Ovary (tissue), 10 donors: ENCODE measurements at places on chromosomes 6 and 20.

GRCh38 chr6:39776581-39776980 is 15.6 kb upstream of the DAAM2 start:
- DNase-seq = no peak

DNA sequence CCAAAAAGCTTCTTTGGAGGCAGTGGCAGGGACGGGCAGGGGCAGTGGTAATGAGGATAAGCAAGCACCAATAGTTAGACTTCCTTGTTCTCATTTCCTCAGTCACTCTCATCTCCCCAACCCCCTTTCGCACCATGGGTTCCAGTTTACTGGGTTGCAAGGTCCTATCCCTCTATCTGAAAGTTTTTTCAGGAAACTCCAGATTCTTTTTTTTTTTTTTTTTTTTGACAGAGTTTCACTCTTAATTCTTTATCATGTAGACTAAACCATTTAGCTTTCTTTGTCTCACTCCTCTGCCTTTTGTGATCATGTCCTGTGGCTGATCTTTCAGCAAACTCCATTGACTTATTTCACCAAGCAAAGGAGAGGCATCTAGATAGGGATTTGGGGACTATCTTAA is 51.4 kb upstream of the GMDS start:
- no peak for DNase-seq

DNA sequence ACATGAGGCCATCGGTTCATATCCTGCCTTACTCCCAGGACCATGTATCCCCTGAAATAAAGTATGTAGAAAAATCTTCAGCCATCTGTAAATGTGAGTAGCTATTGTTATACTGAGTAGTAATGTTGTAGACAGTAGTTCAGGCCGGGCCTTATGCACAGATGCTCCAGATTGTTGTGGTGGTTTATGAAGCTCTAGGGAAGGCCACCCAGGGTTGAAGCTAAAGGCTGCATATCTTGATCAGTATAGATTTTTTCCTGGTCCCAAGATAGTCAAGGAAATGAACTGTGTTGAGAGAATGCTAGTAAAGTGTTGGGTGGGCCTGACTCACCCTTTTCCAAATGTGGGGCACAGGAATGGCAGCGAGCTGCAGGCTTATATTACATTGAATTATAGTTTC is 81.4 kb downstream of the FNDC1 start:
- no peak for DNase-seq

DNA sequence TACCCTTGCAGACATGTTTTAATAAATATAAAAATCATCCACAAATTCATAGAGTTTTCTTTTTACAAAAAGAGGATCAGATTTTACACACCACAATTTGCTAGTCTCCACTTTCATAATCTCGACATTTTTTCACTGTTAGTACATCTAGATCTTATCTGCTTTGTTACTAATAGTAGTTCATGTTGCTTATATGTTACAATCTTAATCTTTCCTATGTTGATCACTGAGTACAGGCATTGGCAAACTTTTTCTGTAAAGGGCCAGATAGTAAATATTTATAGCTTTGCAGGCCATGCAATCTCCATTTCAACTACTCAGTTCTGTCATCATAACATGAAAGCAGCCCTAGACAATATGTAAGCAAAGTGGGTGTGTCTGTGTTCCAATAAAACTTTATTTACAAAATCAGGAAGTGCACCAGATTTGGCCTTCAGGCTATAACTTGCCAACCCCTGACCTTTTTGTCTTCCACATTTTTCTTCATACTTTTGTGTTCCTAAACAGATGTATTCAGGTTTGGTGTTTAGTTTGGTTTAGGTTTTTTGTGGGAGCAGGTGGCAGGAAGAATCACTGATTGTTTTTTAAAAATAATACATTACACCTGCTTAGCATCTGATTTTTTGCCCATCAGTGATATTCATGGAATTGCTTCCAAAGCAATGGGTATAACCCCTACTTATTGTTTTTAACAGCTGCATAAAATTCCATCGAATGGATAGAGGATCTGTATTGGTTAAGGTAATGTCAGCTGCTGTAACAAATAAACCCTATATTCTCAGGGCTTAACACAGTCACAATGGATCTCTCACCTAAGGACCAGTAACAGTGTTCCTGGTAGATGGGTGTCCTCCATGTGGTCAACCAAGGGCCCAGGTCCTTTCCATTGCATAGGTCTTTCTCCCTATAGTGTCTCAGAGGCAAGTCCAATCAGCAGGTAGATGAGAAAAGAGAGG is 61.2 kb downstream of the EYA2 start:
- no peak for DNase-seq

DNA sequence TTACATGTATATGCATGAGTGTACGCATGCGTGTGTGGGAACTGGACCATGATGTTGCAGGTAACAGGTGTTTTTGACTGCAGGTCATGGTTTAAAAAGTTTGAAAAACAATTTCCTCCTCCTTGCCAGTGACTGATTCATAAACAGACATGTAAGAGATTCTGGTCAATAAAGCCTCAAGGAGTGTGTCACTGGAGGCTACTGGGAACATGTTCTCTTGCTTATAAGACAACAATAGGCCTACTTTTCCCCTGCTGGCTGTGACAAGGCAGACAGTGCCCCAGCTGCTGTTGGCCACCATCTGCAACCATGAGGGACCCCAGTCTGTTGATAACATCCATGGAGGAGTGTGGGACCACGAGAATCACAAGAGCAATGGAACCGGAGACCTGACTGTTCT is 12.7 kb downstream of the LEMD2 start:
- no peak for DNase-seq

GRCh38 chr6:169172456-169172855 is 81.2 kb downstream of the THBS2 start:
- no peak for DNase-seq

DNA sequence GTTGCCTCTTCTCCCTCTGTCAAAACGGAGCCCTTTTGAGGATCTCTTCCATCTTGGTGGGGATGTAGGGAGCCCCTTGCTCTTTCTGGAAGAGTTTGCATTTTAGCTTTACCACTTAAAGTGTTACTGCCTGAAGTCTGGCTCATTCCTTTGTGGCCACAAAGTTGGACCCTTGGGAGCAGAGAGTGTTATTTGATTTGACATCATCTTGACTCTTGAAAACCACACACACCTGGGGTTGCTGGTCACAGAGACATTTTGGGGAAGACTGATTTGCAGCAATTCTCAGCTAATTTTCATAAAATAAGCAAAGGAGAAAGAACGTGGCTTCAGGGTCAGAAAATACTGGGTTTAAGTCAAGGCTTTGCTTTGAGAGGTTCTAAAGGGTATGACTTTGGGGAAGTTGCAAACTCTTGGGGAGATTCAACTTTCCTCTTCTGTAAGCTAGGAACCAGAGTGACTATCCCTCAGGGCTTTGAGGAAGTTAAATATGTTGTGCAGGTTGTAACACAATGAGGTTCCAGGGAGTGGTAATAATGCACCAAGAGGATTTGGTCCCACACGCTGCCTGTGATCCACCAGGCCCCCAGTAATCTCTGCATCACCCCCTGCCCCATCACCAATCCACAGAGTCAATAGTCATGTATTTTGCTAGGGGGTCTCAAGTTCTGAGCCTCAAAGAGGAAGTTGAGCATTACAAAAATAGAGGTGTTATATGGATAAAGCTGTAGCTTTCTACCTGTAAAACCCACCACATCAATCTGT is 141.6 kb upstream of the SLC24A3 start:
- no peak for DNase-seq

DNA sequence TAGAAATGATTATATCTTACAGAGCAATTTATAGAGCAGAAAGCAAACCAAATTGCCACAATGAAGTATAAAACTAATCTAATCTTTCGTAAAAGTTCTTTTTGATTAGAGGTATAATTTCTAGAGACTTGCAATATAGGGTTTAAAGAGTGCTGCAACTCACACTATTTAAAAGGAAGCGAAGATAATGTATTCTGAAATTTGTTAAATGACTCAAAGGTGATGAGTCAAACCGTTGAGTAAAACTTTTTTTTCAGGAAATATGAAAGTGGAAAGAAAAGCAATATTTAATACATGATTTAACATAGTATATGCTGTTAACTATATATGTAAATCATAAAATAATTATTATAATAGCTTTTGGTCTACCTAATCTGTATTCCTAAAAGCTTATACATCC is 133.6 kb downstream of the SYNE1 start:
- DNase-seq = no peak

DNA sequence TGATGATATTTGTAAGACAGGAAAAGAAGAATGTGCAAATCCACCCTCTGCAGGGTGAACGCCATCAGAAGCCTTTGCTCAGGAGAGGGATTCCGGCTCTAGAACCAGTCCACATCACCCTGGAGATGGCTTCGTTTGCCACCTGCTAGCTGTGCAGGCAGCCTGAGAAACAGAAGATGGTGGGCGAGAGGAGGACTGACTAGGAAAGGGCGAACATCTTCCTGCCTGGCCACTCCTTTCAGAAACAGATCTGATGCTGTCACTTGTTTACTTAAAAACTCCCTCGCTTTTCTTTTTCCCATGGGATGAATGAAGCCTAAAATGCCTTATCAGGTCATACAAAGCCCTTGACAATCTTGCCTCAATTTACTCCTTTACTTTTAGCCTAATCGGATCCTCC is 1.2 kb downstream of the PTPRA start:
- no peak for DNase-seq

DNA sequence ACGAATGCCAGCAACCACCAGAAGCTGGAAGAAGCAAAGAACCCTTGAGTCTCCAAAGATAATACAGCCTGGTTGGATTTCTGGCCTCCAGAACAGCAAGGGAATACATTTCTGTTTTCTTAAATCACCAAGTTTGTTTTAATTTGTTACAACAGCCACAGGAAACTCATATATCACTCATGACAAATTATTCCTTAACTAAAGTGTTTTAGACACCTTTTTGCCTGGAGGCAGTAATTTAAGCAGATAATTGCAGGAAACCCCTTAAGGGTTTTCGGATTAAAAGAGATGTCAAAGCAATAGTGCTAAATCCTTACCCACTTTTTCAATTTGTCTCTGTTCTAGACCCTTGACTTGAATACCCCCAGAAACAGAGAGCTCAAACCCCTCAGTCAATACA is 1050.0 kb downstream of the EPHA7 start:
- DNase-seq = no peak

DNA sequence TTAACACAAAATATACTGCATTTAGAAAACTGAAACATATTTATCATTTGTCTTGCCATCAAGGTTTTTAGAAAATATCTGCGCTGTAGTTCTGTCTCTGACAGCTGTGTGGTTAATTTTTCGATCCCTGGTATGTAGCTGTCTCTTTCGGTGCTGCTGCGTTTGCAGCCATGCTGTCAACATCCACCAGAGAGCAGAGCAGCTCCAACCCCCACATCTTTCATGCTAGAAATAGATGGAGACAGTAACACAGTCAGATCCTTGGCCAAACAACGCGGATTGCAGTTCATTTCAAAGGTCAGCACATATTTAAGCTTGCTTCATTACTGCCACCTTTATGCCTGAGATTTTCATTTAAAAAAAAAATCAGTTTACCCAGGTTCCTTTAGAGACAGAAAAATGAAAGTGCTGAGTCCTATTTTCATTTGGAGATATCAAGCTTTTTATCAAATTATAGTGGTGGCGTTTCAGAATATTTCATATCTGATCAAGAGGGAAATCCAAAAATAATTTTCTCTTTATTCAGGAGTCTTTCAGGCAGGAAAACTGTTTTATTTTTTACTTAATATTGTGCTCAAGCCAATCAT is 157.7 kb upstream of the MMS22L start:
- no peak for DNase-seq

DNA sequence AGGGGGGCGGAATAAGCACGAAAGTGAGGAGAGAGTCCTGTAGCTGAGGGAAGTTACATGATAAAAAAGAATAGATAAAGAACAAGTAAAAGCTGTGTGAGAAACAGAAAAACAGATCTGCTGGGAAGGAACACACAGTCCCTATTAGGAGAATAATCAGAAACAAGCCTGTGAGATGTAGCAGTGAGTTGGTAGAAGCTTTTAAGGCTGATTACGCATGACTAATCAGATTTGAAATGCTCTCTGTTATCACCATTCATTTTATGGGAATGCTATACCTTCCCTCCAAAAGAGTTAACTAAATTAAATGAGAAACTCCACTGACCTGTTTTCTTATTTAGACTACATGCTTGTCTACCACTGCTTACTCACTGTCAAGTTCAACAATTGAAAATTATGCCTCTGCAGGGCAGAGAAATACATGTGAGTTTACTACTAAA is 15.8 kb downstream of the REPS1 start:
- DNase-seq = no peak

DNA sequence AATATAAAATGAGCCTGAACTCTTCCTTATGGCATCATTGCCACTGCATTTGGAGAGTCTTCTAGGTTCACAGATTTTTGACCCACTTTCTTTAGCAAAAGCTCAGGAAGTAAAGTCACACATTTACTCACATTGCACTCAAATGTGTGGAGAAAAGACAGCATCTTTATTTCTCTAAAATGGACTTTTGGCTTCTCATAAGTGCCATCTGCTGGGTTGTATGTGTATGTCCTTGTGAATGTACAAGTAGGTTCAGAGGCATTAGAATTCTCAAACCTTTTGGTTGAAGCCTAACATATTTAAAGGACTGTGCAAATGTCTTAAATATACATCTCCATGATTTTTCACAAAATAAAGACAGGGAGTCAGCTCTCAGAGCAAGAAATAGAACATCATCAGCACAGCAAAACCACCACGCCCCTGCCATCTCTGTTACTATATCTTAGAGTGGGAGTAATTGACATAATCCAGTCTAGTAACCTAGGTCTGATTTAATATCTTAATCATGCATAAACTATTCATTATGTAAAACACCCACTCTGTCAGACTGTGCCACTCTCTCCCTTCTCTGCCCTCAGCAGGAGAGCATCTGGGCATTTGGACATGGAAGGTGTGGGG is 42.2 kb upstream of the SPTLC3 start:
- DNase-seq = no peak

- DNase-seq = no peak
Observed at GRCh38 chr20:45937765-45938164, 3.3 kb downstream of the PCIF1 start.

DNA sequence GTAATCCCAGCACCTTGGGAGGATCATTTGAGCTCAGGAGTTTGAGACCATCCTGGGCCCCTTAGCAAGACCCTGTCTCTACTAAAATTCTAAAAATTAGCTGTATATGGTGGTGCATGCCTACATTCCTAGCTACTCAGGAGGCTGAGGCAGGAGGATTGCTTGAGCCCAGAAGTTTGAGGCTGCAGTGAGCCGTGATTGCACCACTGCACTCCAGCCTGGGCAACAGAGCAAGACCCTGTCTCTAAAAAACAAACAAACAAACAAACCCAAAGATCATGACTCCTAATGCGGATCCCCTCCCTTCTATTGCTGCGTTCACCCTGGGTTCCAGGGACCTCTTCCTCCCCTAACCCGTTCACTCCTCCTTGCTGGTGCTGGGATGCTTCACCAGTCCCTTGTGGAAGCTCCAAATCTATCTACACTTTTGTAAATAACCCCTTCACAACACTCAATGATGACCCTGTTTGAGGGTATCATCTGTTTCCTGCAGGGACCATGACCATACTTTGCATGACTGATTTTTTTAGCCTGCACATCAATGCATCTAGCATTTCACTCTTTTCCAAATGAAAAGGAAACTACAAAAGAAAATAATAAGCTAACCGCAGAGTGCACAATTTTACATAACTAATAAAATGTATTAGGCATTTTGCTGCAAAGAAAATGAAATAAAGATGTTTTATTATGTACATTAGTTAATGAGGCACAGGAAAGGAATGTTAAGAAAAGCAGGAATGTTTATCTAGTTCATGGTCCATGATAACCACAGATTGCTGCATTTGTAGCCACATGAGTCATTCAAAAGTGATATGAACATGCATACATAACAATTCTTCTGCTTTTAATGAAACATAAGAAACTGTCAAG is 30.5 kb upstream of the IPCEF1 start:
- no peak for DNase-seq

- DNase-seq = no peak
Observed at GRCh38 chr6:42154461-42155209, 12.2 kb upstream of the C6orf132 start.

GRCh38 chr20:11145616-11146015 is 471.8 kb upstream of the JAG1 start:
- DNase-seq = no peak
